ENCODE measurements at places on chromosomes 4 and X.

DNA sequence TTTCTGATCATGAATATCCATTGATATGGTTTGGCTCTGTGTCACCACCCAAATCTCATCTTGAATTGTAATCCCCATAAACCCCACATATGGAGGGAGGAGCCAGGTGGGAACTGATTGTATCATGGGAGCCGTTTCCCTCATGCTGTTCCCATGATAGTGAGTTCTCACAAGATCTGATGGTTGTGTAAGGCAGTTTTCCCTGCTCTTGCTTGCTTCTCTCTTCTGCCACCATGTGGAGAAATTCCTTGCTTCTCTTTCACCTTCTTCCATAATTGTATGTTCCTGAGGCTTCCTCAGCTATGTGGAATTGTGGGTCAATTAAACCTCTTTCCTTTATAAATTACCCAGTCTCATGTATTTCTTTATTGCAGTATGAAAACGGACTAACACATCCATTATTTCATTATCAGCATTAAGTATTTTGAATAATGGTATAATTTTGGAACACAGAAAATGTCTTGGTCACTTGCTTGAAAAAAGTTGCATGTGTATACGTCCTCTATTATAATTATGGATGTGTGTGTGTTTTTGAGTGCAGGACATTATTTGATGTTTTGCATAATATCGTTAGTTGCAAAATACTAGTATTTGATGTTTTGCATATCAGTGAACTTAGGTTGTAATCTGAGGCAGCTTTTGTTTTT, 334.6 kb downstream of the PCDH10 start:
- peak; percentile 8 for DNase-seq

DNA sequence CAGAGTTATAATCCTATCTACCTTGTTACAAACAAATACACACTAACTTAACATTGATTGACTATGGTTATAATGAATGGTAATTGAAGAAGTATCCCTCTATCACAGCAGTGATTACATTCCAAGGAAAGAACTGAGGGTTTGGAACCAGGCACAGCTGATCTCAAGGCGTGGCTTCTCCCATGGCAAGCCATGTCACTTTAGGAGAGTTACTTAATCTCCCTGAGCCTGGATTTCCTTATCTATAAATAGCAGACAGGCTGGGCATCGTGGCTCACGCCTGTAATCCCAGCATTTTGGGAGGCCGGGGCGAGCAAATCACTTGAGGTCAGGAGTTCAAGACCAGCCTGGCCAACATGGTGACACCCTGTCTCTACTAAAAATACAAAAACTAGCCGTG, 25.6 kb downstream of the SORBS2 start:
- DNase-seq: no peak

GRCh38 chrX:147803948-147804347, 107.8 kb upstream of the FMR1 start:
- DNase-seq: peak; percentile 0

DNA sequence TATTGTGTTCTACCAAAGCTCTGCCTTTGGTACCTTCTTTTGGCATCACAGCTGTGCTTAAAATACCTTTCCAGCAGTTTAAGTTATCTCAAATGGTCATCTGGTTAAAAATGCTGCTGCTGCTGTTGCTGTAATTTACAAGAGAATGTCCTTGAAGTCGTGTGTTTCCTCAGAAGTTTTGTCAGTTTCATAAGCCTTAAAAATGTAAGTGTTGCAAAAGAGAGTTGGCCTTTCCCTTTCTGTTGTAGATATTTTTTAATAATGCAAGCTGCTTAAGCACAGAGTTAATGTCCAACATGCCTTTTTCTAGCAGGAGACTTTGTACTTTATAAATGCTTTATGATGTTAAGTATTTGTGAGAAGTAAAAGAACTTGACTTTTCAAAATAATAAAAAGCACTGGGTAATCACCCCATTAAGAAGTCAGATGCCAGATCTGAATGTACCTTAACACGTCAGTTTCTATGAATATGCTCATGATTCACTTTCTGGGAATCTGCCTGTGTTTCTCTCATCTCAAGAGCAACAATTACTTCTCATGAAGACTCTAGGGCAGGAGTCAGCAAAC, 35.3 kb upstream of the TENM3 start:
- no peak for DNase-seq

- DNase-seq: no peak
These were observed 20.9 kb downstream of the MPP1 start for GRCh38 chrX:154784149-154784995.

DNA sequence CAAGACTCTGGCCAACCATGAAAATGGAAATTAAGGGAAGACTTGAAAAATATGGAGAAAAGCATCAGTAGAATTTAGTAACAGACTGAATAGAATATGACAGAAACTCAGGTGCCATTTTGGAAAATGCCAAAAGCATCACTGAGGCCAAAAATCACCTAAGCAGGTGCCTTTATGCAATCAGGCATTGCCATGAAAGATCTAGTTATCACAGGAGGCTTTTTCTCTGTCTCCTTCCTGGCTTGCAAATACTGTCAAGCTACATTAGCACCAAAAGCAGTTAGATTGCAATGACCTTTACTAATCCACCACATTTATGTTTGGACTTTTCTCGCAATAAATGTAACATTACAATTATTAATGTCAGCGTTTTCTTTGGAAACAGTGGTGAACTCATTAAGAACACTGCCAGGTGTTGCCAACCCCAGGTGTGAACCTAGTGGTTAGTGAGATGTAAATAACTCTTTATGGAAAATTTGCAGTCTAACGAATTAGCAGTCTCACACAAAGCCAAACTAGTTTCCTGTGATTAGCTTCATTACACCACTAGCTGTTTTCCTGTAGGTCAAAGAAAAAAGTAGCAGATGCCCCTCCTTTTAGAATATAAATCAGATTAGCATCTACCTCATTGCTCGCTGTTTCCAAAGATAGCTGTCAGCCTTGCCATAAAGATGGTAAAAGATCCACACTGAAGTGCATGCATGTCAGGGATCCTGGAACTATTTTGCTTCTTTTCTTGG, 1568.4 kb upstream of the TENM3 start:
- DNase-seq: peak; percentile 90

- DNase-seq: peak; percentile 8
These were observed 4.0 kb upstream of the CBLL2 start for GRCh38 chrX:22268706-22269105.

DNA sequence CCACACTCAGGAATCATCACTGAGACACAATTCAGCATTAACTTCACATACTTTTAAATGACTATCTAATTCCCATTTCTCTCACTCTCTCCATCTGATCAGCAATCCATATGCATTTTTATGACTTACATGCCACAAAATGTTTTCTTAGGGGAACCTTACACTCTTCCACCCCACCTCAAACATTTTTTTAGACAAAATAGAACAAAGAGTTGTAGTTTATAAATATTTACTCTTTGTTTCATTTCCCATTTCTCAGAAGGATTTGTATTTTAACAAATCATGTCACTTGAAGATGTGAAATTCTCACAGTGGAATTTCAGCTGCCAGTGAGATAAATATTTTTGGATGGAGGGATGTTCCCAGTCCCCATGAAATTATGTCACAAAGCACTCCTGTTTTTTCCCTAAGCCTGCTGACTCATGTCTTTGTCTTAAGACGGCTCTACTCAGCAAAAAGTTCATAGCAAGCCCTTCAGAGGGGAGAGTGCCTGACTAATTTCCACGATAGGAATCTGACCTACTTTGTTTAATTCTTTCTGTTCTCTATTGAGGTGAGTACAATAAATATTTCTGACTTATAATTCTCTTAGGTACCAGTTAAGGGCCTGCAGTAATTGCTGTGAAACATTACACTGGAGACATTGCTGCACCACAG, 257.7 kb downstream of the THOC2 start:
- DNase-seq: no peak

DNA sequence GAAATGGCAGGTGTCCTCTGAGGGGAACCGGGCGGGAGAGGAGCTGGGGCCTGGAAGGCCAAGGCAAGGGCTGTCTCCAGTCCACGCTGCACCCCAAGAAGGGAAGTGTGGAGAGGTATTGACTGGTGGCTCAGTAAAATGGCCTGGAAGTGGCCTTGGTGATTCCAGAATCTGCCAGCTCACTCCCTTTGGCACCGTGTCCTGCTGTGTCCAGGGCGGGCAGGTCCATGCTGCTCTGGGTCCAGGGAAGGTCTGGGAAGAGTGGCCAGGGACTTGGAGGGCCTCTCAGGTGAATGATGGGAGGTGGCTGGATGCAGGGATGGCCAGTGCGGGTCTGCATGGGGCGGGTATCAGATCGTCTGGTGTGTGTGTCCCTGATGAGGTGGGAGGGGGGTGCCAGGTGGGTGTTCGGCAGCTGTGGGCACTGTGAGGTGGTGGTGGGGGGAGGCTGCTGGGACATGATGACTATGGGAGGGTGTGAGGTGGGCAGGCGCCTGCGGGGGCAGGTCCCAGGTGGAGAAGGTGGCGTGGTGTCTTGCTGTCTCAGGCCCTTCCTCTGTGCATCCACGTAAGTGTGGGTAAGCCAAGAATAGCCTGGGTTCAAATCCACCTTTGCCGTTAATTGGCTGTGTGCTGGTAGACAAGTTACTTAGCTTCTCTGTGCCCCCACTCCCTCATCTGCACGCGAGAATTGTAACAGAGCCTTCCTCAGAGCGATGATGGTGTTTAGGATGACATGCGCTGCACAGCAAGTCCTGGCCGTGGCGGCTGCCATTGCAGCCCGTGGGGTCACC, 17.7 kb downstream of the RGS12 start:
- no peak for DNase-seq

DNA sequence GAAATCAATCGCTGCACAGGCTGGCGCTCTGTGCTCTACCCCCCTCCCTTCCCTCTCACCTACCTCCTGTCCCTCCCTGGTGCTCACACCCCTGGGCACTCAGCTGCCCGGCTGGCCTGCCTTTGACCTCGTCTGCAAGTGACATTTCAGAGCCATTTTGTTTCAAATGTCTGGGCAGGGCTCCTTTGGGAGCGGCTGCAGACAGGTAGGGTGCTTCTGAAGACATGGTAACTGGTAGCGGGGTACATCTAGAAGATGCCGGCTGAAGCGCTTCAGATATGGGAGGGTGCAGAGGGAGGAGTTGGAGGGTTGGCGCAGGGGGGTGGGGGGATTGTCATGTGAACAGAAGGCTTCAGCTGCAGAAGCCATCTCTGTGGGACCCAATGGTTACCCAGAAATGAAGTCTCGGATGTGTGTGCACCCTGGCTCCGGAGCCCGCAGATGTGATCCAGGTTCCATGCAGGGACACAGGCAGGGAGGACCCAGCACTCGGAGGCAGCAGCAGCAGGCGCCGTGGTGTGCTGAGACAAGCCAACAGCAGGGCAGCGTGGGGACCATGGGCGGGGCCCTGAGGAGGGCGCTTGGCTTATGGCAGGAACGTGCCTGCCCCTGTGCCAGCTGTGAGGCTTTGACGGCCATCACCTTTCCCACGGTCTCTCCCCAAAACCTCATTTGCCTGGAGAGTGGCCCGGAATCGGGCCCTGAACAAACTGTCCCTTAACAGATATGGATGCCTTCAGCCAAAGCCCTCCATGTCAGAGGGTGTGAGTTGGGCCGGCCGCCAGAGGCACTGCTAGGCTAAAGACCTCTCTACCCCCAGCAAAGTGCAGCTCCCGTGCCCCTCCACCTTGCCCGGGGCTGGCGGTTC, 7.6 kb upstream of the DUSP9 start:
- DNase-seq: peak; percentile 29

GRCh38 chr4:41400296-41400695, 137.7 kb upstream of the LIMCH1 start:
- no peak for DNase-seq

- DNase-seq: peak; percentile 58
These were observed 12.3 kb upstream of the TMEM156 start for GRCh38 chr4:39044364-39044955.

GRCh38 chrX:148135738-148136137, 154.6 kb downstream of the FMR1NB start:
- DNase-seq: peak; percentile 2

GRCh38 chrX:96445531-96446065, 239.0 kb upstream of the DIAPH2 start:
- DNase-seq: no peak

GRCh38 chrX:38959736-38960135, 158.5 kb downstream of the MID1IP1 start:
- DNase-seq: no peak

- DNase-seq: peak; percentile 49
These were observed 98.9 kb downstream of the HPGD start for GRCh38 chr4:174423257-174423944.

GRCh38 chr4:106801386-106801785, 234.7 kb downstream of the DKK2 start:
- no peak for DNase-seq

GRCh38 chr4:170978990-170979389, 834.2 kb upstream of the GALNTL6 start:
- no peak for DNase-seq

- DNase-seq: no peak
These were observed 5.5 kb downstream of the MED14 start for GRCh38 chrX:40729598-40730584.

DNA sequence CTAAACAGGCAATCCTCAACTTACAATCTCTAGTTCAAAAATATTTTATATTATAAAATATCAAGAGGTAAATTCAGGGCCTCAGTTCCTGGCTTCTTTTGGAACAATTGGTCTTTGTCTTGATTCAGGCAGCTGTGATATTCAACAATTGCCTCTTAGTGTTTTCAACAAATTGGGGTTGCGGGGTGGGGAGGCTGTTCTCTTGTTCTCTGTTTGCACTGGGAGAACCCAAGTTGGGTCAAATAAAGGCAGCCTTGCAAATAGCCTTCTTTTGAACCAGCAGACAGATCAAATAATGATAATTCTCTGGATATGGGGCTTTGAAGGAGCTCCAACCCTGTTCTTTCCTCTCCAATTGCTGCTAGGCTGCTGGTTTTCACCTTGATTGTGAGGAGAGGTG, 142.5 kb downstream of the COL4A5 start:
- DNase-seq: peak; percentile 57

DNA sequence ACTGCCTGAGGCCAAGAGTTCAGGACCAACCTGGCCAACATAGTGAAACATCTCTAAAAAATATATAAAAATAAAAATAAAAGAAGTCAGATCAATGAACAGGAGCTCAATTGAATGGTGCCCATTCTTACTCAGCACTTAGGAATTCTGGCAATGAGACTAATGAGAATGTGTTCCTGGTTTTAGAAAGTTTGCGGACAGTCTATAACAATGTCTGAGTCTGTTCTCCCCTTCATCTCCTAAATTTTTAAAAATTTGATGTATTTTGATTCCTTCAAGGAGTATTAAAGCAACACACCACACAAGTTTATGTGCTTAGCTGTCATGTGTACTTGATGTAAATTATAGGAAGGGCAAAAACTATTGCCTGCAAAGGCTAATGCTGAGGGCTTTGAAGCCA, 30.6 kb upstream of the KCNIP4 start:
- no peak for DNase-seq

DNA sequence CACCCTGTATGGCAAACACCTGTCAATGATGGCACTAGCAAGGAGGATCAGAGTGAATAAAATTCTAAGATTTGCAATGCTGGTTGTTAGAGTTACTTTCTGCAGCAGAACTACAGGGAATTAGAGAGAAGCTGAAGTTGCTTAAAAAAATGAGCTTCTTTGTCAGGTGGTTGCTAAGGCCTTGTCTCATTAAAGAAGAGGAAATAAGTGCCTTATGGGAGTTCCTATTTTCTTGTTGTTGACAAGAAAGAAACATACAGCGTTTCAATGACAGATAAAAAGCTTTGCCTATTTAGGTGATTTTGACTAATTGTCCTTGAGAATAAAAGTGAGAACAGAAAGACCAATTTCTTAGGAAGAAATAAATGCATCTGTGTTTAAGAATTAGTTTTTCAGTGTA, 106.0 kb upstream of the ARHGAP24 start:
- DNase-seq: no peak

GRCh38 chrX:124395145-124395880, 49.0 kb downstream of the SH2D1A start:
- DNase-seq: no peak

GRCh38 chr4:70399319-70399718, 1.6 kb downstream of the OPRPN start:
- DNase-seq: no peak

Measured in NCI-H69 (cell line).